ENCODE measurements at places on chromosomes 5 and 9. TPM values are rescaled to one million over a fixed set of nuclear protein-coding genes. Genes with fewer than 3 reads are reported as not detected.

INSYN2B gene
- not detected for polyA plus RNA-seq

CATSPER3 gene
- polyA plus RNA-seq, result 1.3 TPM

HCN1 gene
- polyA plus RNA-seq, result not detected

GFM2 gene
- 11.0 TPM for polyA plus RNA-seq

IL3 gene
- polyA plus RNA-seq, result not detected
